Stimulated activated CD8-positive, alpha-beta memory T cell treated with anti-CD3 and anti-CD28 coated beads, Interleukin-15, amount 100 ng/mL, for 48 hours (primary cell): ENCODE measurements at places on chromosomes 7 and 10.

- no peak for DNase-seq
These were observed 105.6 kb downstream of the CDK6 start for GRCh38 chr7:92730808-92731207.

DNA sequence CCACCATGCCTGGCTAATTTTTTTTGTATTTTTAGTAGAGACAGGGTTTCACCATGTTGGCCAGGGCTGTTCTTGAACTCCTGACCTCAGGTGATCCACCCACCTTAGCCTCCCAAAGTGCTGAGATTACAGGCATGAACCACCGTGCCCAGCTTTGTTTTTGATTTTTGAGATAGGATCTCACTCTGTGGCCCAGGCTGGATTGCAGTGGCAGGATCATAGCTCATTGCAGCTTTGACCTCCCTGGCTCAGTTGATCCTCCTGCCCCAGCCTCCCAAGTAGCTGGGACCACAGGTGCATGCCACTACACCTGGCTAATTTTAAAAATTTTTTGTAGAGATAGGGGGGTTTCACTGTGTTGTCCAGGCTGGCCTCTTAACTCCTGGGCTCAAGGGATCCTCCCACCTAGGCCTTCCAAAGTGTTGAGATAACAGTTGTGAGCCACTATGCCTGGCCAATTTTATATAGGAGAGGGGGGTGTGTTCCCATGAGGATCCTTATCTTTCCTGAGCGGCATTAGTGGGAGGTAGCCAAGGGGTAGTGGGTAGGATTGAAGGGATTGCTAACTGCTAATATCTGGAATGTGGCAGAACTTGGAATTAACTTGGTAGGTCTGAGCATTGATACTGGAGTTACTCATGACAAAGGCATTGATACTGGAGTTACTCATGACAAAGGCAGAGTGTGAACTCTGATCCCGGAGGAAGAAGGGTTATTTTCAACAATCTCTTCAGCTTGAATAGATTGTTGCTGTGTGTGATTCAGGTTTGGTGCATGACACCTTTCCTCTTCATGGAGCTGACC, 1.0 kb upstream of the NOLC1 start:
- DNase-seq, result no peak

DNA sequence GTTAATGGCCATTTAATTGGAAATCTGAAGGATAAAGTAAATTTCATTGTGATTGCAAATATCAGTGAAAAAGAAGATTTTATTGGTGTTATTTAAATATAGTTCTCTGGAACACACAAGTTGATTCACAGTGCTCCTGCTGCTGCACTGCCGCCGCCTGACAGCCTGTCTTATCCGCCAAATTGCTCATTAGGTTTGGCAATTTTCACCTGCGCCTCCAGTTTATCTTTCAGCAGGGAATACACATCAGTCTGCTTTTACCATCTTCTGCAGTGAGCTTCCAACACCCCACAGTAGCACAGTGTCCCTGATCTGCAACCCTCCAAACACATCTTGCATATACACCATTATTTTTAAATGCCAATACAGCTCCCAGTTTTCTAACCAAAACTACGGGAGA, 308.3 kb downstream of the PARD3 start:
- DNase-seq, result no peak

DNA sequence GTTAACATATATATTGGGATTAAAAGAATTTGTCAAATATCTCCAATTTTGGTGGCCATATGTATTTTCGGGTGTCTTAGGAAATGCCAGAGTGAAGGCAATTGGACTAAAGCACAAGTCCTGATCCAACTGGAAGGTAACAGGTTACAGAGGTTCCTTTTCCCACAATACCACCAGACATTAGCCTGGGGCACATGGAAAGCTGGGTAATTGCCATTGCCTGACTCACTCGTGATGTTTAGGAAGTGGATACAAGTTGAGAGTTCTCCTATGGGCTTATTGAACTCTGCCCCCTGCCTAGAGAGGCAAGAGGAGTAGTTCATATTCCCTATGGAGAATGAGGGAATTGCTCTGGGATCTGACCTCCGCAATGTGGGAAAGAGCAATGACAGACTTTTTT, 5.7 kb downstream of the DNAH11 start:
- DNase-seq, result no peak

- DNase-seq, result no peak
These were observed 112.1 kb downstream of the MDFIC start for GRCh38 chr7:115033917-115034459.

DNA sequence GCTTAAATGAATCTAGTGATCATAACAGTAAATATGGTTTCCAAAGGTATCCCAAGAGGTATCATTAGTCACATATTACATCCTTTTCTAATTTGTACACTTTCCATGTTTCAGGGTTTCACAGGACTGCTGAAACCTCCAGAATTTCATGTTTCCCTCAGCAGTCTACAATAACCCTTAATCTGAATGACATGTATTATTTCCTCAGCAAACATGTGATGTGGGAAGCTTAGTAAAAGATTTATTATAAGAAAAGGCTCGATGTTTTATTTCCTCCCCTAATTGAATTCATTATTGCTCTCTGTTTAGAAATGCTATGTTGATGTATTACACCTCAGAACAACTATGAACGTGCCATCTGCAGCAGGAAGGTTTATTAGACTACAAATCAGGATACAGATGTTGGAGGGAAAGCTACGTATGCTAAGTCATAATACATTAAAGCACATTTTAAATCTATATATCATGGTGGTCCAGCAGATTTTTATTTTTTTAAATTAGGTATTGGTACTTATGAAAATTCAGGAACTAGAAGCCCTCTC, 52.5 kb upstream of the SKAP2 start:
- no peak for DNase-seq

- DNase-seq, result no peak
These were observed 432 bp downstream of the TMEM248 start for GRCh38 chr7:66921396-66921917.

- no peak for DNase-seq
These were observed 1.2 kb upstream of the PAOX start for GRCh38 chr10:133377818-133378250.
